Ovary (tissue), 10 donors: ENCODE measurements at places on chromosomes 2 and 18. TPM values are rescaled to one million over a fixed set of nuclear protein-coding genes. Genes with fewer than 3 reads are reported as not detected.

DNA sequence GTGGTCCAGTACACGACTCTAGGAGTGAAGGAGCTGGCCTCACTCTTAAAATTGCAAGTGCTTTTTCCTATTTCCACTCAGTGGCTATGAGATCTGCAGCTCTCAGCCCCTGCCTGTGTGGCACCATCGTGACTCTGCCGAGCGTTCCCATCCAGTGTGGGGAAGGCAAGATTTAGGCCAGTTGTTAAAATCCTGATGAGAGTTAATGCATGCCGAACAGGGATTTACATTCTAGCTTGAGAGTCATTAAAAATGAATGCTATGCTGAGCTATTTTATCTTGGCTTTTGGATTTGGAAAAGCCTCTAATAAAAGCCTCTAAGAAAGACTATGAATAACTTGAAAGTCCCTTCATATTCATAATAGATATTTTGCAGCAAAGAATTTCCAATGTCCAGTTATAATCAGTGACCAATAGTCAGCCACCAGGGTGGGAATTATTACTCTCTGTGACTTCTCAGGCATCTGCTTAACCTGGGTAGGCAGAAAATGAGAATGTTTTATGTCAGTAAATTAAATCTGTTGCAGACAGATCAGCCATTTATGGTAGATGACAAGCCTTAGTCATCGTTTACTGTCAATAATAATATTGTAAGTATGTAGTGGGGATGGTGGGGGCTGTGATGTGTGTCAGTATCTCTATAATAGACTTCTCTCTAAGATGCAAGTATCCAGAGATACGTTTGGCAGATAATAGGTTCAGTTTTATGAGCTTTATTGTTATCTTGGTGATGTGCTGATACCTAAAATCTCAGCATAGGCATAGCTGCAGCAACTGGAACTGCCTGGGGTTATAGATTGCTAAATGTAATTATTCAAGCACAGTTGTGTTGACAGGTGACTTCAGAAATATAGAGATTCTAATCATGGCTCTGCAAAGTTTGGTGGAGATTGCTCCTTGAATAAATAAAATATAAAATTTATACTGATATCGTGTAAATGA lies 207.8 kb downstream of the SOCS6 start:
- no peak for DNase-seq
- no peaks in the 10 kb centered on the region for H3K36me3 ChIP-seq
- H3K27ac ChIP-seq: no peak overlapping the region
- no peak overlapping the region for H3K4me3 ChIP-seq
- no peaks in the 10 kb centered on the region for H3K27me3 ChIP-seq
- H3K4me1 ChIP-seq: no peaks in the 10 kb centered on the region

DNA sequence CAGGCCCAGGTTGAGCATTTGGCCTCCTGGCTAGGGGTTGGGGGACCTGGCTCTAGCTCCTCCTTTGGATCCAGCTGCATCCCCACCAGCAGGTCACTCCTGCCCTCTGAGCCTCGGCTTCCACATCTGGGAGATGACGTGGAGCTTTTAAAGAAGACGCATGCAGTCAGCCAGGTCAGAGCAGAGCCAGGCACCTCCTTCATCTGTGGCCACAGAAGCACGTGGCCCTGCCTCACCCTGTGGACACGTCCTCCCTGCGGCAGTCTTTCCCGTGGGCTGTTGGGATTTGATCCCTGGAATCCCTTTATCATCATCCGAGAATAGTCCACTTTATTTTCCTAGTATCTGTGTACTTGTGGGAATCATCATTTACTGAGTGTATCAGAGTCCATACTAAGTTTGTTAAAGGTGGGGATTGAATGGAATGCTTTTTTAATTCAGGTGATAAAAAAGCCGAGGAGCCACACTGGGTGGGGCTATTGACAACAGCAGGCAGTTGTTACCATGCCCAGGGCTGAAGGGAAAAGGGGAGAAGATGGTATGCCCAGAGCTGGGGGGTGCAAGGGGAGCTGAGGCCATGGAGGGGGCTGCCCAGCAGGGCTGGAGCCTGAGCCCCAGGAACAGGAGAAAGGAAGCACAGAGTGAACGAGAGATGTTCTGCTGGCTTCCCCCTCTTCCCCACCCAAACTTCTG lies 170.1 kb downstream of the LAMA1 start:
- no peak for DNase-seq
- H3K36me3 ChIP-seq: no peaks in the 10 kb centered on the region
- no peaks in the 10 kb centered on the region for H3K27me3 ChIP-seq
- H3K4me1 ChIP-seq: no peaks in the 10 kb centered on the region
- H3K27ac ChIP-seq: no peak overlapping the region

- DNase-seq: no peak
- H3K4me1 ChIP-seq: peaks cover 1% of the 10 kb centered on the region
- no peaks in the 10 kb centered on the region for H3K36me3 ChIP-seq
- no peak overlapping the region for H3K4me3 ChIP-seq
These were observed 14.7 kb upstream of the ATP6V1B1 start for GRCh38 chr2:70921031-70921430.

DNA sequence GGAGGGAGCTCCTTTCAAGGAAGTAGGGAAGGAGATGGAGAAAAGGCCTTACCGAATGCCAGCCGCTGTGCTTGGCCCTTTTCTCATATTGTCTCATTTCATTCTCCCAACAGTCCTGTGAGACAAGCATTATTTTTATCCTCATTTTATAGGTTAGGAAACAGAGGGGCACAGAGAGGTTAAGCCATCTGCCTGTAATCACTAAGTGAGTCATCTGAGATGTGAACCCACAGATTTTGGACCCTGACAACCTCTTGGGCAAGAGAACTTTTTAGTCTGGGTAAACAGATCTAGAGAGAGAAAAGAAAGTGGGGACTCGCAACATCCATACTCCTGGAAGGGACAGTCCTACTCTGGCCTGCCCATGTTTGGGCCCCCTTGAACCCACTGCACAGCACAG lies 91.7 kb upstream of the LCLAT1 start:
- no peaks in the 10 kb centered on the region for H3K36me3 ChIP-seq
- H3K27me3 ChIP-seq: no peaks in the 10 kb centered on the region
- no peak overlapping the region for H3K4me3 ChIP-seq
- H3K27ac ChIP-seq: no peak overlapping the region

DNA sequence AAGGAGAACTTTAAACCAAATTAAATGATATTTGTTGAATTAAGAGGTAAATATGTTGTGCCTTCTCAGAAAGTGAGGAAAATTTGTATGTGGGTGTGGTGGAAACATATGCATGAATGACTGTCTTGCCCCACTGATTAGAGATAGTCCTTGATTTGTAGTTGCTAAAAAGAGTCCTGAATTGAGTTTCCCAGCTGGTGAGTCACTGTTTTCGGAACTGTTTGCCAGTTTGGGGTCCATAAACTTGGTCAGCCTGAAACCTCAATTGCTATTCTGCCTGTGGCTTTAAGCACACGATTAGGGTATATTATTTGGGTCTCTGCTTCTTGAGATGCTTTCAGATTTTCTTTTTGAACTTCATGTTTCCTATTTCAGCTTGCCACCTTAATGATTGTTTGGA lies 53.3 kb downstream of the PIKFYVE start:
- no peak overlapping the region for H3K27ac ChIP-seq
- H3K27me3 ChIP-seq: no peaks in the 10 kb centered on the region
- peaks cover 1% of the 10 kb centered on the region for H3K4me1 ChIP-seq
- H3K36me3 ChIP-seq: no peaks in the 10 kb centered on the region

DNA sequence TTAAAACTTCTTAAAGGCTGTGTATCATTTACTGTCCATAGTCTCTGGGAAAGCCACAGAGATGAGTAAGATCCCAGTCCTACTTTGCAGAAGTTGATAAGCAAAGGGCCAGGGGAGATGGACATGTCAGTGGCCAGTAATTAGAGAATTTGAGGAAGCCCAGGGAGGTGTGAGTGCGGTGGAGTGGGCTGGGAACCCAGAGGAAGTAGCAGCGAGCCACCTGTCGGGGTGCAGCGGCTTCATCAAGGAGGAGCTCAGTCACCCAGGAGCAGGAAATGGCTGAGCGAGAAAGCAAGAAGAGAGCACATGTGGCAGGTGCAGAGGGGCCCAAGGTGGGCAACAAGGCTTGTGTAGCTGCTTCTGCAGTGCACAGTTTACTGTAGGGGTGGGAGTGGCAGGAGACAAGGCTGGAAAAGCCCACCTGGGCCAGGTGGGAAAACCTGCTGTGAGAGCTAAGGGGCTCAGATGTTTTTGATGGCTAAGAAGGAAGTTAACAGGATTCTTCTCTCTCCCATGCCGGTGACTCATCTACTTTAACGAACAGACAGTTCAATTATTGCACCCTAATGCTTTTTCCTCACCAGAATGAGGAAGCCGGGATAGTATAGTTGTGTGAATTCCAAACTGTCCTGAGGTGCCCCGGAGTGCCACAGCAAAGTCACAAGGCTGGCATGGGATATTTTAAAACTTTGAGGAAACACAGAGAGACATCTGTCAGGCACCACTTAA lies 34.8 kb upstream of the MGAT5 start:
- H3K27ac ChIP-seq: no peak overlapping the region
- no peak overlapping the region for H3K4me3 ChIP-seq
- no peaks in the 10 kb centered on the region for H3K4me1 ChIP-seq
- no peaks in the 10 kb centered on the region for H3K27me3 ChIP-seq
- no peaks in the 10 kb centered on the region for H3K36me3 ChIP-seq
- no peak for DNase-seq

DNA sequence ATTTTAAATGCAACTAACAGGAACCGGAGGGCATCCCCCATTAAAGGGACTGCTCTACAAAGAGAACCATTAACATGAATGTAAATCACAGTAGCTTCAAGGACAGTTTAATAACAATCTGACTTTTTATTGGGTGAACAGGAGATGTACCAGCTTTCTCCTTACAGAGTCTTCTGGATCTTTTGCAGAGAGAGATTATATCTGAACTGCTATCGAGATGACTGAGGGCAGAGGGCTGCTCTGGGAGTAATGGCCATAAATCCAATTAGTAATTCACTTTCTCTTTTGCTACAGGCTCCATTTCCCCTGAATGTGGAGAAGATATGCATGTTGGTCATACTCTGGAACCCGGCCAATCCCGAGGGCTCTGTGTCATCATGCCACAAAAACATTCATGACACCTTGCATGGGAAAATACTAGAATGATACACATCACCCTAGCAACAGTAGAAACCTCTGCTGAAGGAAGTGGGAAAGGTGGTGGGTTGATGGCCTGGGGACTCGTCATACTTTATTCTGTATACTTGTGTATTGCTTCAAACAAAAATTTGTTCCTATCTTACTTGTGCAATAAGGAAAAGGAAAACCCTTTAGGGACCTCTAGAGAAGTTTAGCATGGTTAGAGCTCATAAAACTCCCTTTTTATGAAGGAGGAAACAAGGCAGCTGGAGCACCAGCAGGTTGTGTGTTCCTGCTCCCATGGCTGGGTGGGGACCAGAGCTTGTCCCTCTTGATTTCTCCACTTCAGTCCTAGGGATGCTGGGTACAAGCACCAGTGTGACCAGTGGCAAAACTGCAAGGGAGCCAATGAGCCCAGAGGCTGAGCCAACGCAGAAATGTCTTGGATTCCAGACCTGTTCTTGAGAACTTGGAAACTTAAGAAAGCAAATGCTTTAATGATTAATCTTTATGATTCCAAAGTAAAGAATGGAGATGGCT lies 26.0 kb downstream of the CTAGE1 start:
- H3K4me3 ChIP-seq: no peak overlapping the region
- no peaks in the 10 kb centered on the region for H3K4me1 ChIP-seq
- H3K27ac ChIP-seq: no peak overlapping the region

- no peak for DNase-seq
- H3K27ac ChIP-seq: no peak overlapping the region
- no peaks in the 10 kb centered on the region for H3K27me3 ChIP-seq
- H3K4me1 ChIP-seq: no peaks in the 10 kb centered on the region
- no peak overlapping the region for H3K4me3 ChIP-seq
These were observed 321.9 kb upstream of the GALNT5 start for GRCh38 chr2:156935616-156936015.

DNA sequence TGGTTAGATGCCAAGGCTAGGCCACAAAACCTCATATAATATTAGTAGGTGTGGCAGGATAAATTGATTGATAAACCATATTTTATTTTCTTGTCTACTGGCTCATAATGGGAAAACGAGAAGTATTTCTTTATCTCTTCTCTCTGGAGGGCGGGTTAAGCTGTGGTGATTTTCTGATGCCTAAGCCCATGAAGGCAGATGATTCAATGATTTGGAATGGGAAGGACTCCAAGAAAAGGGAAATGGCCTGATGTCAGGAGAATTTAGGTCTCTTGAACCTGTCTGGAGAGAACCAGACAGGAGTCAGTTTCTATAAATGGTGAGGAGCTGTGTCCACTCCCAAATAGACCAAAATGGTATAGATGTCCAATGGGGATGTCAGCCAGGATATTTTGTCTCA lies 18.7 kb upstream of the MAP4K3 start:
- no peaks in the 10 kb centered on the region for H3K36me3 ChIP-seq
- H3K4me3 ChIP-seq: no peak overlapping the region
- no peak for DNase-seq
- no peaks in the 10 kb centered on the region for H3K4me1 ChIP-seq

The NAT8 gene
- 0.25 TPM for total RNA-seq

The CDH7 gene
- total RNA-seq: 0.07 TPM

The KCNJ13 gene
- total RNA-seq: not detected

The LYG2 gene
- not detected for total RNA-seq

The DPP10 gene
- not detected for total RNA-seq
